Progenitor cell of endocrine pancreas (in vitro differentiated cells): ENCODE measurements at places on chromosomes 2 and 18.

DNA sequence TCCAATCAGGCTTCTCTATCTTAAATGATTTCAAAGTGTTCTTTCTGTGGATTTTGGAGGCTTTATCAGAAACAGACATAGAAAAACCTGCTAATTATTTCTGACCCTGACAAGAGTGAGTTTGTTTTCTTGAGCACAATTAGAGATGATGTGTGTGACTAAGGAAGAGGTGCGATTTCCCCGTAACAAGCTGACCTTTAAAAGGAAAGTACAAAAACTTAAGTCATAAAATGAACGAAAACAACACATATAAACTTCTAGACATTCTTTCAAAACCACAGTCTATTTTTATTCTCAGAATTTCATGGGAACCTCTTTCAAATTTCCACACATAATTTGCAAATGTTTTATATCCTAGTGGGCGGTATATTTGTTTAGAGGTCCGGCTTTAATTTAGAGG is 604.8 kb downstream of the CPS1 start:
- no peak for DNase-seq

DNA sequence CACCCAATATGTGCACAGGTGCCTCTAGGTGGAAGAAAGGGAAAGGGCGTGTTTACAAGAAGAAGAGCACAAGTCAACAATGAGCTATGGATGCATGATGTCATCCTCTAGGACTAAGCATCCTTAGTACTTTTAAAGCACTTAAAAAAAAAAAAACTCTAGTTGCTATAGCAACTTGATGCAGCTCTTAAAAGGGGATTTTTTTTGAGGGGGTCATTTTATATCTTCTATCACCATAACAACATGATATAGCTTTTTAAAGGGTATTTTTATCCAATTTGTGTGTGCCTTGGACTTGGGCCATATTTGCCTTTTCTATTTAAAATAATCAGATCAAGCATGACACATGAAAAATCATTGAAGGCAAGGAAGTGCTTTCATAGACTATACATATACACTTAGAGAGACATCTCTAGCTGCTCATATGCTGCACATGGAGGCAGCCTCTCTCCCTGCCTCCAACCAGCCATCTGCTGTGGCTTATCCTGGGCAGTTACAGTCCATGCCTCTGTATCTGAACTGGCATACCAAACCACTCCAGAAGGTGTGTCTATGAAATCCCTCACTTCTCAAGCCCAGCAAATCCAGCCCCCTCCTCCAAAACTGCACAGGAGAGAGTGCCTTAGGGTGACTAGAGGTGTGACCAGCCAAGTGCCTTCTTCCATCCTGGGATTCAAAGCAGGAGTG is 165.4 kb downstream of the MSH2 start:
- no peak for DNase-seq

- no peak for DNase-seq
Observed at GRCh38 chr2:38125842-38126241, 49.9 kb upstream of the CYP1B1 start.

GRCh38 chr2:153477636-153478288 is 800 bp downstream of the RPRM start:
- peak; percentile 20 for DNase-seq

- DNase-seq: no peak
Observed at GRCh38 chr18:79498662-79499061, 102.9 kb downstream of the NFATC1 start.

DNA sequence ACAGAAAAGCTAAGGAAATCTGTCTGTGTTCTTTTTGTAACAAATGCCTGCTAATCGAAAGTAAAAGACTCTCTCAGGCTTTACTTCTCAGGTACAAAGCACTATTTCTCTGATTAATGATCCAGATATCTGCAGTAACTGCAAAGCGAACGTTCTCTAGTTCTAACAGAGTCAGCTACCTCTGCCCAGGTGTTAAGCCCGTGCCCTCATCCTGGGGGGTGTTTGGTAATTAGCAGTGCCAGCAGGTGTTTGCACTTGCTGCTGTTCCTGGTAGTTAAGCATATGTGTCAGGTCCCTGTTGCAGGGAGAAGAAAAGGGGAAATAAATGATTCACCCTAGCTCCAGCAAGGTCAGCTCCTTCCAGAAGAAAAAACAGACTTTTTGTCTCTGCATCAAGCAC is 58.8 kb upstream of the CRIM1 start:
- no peak for DNase-seq

DNA sequence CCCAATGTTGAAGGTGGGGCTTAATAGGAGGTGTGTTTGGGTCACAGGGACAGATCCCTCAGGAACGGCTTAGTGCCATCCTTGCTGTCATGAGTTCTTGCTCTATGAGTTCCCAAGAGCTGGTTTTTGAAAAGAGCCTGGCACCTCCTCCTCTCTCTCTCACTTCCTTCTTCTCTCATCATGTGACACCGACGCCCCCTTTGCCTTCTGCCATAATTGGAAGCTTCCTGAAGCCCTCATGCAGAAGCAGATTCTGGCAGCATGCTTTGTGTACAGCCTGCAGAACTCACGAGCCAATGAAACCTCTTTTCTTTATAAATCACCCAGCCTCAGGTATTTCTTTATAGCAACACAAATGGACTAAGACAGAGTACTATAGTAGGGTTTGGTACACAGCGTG is 100.4 kb upstream of the SH3BP4 start:
- DNase-seq: no peak

DNA sequence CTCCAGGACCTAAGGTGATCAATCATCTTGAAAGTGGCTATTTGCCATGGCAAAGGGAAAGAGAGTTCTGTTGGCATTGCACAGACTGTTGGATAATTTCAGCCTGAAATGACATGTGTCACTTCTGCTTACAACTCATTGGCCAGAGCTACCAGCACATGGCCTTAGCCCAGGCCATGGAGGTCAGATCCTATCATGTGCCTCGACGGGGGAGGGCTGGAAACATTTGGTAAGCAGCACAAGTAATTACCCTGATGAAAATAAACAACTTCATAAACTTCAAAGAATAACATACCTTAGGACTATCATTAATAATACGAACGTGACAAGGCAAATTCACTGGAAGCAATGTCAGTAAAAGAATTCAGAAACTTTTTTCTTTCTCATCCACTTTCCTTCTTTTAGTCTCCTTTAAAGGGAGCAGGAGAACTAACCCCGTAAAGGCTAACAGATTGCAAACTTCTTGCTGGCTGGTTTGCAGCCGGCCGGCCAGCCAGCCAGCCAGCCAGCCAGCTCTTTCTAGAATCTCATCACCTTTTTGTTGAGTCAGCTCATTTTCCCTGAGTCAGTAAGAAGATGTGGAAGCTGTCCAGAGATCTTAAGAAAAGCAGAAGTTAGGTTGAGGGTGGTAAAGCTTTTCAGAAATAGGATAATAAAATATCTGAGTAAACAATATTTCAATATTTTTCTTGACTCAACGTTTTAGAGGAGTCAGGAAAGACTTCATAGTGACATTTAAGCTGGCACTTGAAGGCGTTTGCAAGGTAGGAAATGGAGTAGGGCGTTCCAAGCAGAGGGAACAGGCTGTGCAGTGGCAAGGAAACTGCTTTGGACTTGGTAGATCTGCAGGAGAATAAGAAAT is 31.9 kb downstream of the CNRIP1 start:
- DNase-seq: no peak

- no peak for DNase-seq
Observed at GRCh38 chr18:28123401-28124030, 53.4 kb downstream of the CDH2 start.

DNA sequence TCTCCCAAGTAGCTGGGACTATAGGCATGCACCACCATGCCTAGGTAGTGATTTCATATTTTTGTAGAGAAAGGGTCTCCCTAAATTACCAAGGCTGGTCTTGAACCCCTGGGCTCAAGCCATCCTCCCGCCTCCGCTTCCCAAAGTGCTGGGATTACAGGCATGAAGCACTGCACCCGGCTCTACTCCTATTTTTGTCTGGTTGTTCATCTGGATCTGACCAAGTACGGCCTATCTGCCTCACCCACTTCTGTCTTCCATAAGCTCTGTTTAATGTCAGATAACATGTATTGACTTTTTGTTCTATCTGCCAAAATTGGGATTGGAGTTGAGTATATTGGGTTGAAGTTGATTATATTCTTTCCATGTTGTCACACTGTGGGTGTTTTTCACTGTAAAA is 198.4 kb downstream of the AFF3 start:
- no peak for DNase-seq

DNA sequence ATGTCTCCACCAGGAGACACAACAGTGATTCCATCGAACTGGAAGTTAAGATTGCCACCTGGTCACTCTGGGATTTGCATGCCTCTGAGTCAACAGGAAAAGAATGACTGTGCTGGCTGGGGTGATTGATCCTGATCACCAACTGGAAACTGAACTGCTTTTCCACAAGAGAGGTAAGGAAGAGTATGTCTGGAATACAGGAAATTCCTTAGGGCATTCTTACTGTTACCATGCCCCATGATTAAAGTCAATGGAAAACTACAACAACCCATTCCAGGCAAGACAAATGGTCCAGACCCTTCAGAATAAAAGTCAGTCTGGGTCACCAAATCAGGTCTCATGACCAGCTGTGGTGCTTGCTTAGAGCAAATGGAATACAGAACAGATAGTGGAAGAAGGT is 12.0 kb upstream of the DDX1 start:
- DNase-seq: no peak

DNA sequence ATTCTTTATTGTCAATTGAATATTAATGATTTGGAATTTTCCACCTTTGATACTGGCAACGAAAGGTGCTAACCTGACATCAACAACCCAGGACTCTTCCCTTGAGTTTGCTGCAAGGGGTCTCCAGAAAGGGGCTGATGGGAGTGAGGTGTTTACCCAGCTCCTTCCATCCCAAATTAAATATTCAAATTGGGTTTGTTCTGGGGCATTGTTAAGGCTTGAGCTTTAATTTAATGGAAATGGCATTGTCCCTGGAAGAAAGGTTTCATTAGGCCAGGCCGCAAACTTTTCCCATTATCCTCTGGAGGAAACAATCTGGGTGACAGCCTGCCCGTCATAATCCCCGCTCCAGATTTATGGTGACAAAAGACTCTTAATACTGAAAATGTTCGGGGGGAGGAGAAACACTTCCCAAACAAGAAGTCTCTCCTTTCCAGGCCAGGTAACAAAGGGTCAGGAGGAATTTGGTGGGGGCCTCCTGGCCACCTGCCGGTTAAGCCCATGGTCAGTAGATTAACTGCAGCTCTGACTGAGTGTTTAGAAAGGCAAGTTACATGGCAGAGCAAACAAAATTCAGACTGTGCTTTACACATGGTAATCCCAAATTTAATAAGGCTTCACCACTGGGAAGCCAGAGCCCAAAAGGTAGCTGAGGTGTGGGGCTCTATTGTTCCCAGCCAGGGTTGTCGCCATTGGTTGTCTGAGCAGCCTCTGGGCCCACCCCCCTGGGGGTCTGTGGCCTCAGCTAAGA is 151.4 kb upstream of the SIX3 start:
- no peak for DNase-seq

DNA sequence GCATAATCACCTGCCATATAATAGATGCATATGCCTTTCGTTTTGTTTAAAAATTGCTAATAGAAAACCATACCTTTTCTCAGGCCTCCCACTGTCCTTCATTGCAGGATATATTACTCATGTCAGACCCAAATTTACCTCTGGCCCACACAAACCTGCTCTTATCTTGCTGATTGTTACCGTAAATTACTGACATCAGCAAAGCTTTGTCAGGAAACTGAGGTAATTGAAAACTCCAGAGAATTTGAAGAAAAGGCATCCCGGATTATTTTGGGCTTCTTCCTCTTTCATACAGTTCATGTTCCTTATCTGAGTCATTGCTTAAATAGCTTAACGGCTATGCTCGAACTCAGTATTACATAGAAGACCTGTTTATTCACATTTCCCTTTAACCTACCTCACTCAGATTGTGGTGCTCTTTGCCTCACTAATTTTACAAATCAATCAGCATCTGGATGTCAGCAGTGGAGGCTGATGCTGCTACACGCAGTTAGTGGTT is 145.7 kb downstream of the ZEB2 start:
- no peak for DNase-seq

DNA sequence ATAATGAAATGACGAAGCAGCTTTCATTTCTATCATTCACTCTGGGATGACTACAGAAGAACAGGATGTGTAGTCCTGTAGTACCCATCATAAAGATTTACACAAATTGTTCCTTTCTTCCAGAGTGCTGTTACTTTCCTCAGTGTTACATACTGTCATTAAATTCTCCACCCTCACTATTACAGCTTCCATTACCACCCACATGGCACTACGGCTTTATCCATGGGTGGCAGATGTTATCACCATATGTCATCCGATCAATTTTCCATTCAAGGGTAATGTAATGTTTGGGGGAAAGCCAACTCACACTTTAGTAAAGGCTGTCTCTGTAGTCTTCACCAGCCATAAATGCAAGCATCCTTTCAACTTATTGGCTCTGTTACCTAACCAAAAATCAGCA is 7.1 kb upstream of the CSRNP3 start:
- no peak for DNase-seq

DNA sequence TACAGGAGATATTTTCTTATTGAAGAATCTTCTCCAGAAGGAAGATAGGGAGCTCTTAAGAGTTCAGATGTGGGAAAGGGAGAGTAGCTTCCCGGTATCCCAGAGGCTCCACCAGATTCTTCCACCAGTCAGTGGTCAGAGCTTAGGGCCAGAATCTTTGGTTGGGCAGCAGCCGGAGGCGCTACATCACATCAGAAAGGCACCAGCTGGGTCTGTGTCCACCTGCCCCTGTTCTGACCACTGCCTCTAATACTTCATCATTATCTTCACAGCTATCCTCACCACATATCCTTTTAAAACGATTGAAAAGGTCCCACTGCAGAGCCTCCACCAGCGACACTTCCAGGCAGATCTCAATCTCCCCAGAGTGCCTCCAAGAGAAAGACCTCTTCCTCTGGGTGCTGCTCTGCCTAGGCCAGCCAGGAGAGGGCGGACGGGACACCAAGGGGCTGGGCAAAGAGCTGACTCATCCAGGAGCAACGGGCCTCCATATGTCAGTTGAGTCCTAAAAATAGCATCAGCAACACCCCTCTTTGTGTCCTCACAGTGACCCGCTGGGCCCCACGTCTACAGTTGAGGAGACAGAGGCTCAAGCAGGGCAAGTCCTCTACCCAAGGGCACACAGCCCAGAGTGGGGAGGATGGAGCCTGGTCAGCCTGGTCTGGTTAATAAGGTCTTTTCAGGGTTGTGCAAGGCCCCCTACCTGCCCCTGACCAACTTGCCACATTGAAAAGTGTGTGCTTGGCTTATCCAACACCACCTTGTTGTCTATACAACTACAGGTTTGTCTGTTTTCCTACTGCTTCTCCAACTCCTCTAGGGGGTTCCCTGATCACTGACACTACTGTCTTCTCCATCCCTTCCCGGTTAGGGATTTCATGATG is 81.2 kb downstream of the ADD2 start:
- DNase-seq: no peak

DNA sequence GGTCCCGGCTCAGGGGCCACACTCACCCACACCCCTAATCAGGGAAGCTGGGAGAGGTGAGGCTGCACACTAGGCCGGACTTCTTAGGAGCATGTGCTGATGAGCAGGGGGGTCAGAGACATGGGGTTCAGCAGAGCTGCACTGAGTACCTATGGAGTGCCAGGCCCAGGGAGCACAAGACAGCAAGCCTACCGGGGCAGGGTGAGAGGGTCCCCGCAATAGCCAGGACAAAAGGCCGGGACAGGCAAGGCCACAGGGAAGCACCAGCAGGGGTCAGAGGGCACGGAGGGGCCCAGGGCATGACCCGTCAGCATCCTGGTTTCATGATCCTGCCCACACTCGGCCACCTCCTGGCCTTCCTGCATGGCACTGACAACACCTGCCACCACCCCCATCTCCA is 73.5 kb downstream of the TNS1 start:
- no peak for DNase-seq

GRCh38 chr18:4308576-4308975 is 146.5 kb downstream of the DLGAP1 start:
- no peak for DNase-seq

- no peak for DNase-seq
Observed at GRCh38 chr18:39326772-39327171, 1761.2 kb upstream of the CELF4 start.
